ENCODE measurements at places on chromosomes 3 and 15. TPM values are rescaled to one million over a fixed set of nuclear protein-coding genes. Genes with fewer than 3 reads are reported as not detected.

- peak; percentile 70 for DNase-seq
These were observed 36.9 kb downstream of the NR1D2 start for GRCh38 chr3:23981955-23982354.

DNA sequence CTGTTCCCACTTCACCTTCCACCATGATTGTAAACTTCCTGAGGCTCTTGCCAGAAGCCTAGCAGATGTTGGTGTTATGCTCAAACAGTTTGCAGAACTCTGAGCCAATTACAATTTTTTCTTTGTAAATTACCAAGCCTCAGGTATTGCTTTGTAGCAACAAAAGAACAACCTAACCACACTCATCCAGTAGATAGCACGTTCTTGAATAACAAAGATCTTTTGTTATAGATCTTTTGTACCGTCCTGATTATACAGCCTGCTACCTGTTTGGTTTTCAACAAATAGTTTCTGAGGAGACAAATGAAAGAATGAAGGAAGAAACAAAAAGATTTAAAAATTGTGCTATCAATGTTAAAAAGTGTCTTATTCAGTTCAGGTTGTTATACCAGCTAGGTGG lies 474.7 kb upstream of the ALCAM start:
- DNase-seq: no peak

DNA sequence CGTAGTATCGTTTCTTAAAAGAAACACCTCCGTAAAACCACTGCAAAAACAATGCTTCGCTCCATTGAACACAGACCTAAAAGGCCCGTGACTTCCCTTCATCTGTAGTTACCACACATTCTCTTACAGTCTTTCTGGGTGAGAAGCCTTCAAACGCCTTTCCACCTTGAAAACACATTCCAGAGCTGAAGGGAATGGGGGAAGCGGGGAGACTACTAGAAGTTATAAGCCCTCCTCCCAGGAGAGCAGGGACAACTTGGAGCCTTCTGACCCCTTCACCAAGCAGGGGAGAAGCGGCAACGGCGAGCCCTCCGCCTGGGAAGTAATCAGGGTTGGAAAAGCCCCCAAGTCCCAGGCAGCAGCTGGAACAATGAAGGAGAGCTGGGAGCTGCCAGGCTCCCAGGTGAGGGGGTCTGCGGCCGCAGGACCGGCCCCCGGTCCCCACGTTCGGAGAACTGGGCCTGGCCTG lies 461 bp downstream of the SECISBP2L start:
- no peak for DNase-seq

DNA sequence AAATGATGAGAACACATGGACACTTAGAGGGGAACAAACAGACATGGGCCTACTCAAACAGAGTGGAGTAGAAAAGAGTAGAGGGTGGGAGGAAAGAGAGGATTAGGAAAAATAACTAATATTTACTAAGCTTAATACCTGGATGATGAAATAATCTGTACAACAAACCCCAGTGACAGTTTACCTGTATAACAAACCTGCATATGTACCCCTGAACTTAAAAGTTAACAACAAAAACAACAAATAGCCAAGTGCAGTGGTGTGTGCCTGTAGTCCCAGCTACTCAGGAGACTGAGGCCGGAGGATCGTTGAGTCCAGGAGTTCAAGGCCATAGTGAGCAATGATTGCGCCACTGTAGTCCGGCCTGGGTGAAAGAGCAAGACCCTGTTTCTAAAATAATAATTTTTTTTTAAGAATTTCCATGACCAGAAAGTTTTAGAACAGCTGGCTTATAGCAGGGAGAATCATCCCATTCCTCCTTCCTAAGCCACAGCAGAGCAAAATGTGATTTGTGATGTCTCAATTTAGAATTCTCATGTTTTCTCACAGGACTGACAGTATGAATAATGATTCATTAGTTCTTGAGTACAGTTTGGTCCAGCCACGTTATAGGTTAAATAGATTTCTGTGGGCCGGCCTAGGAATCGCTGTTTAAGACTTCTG lies 150.0 kb downstream of the ZNF609 start:
- no peak for DNase-seq

GRCh38 chr3:31137718-31138465 lies 243.4 kb upstream of the GADL1 start:
- DNase-seq: no peak

GRCh38 chr3:89072642-89073041 lies 34.8 kb upstream of the EPHA3 start:
- DNase-seq: no peak

- DNase-seq: no peak
These were observed 679.3 kb upstream of the ALCAM start for GRCh38 chr3:104687362-104687761.

- DNase-seq: no peak
These were observed 115.5 kb upstream of the ARPP21 start for GRCh38 chr3:35523838-35524237.

DNA sequence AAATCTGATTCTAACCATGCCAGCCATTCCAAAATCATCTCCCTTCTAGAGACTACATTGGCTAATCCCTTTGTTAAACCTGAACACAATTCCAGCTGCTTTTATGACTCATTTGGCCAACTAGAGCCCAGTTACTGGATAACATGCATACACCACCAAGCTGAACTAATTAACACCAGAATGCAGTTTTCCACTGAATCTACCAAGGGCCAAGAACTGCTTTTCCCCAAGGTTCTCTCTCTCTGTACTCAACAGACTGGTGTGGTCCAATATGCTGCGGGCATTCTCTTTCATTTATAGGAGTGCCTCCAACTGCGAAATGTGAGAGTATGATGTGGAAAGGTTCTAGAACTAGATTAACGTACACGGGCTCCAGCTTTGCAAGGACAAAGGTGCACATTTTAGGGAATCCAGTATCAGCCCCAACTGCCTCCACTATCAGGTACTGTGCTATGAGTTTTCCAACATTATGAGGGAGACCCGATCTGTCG lies 1.5 kb downstream of the CHSY1 start:
- no peak for DNase-seq

The A4GNT gene
- total RNA-seq: not detected

The ITGA11 gene
- total RNA-seq: not detected

The PLA1A gene
- not detected for total RNA-seq

All from H9 (cell line).